Aorta (tissue), 5 donors: ENCODE measurements at places on chromosomes 11 and 22. TPM values are rescaled to one million over a fixed set of nuclear protein-coding genes. Genes with fewer than 3 reads are reported as not detected.
A peak's percentile ranks its signal among the peaks of the same experiment; 100 is the strongest.

Gene SSTR3
- not detected for total RNA-seq

Gene OR8D1
- total RNA-seq, result not detected

Gene IL18
- total RNA-seq, result 17.1 TPM

Gene DEPDC5
- 36.7 TPM for total RNA-seq

Gene GSTT2
- not detected for total RNA-seq

Gene OR51I1
- 0.42 TPM for total RNA-seq

Gene OR51B5
- 1.2 TPM for total RNA-seq

Gene CHRM4
- 0.29 TPM for total RNA-seq

GRCh38 chr11:124463324-124463723, 17.8 kb upstream of the OR8B8 start:
- H3K4me3 ChIP-seq, result no peak overlapping the region
- no peak overlapping the region for H3K27ac ChIP-seq
- DNase-seq, result no peak
- H3K36me3 ChIP-seq, result no peaks in the 10 kb centered on the region
- H3K27me3 ChIP-seq, result peaks cover 1% of the 10 kb centered on the region

GRCh38 chr11:6298605-6299004, 21.7 kb downstream of the CAVIN3 start:
- no peaks in the 10 kb centered on the region for H3K27me3 ChIP-seq
- DNase-seq, result peak; percentile 53
- H3K36me3 ChIP-seq, result no peaks in the 10 kb centered on the region
- H3K4me3 ChIP-seq, result no peak overlapping the region

- peak overlapping the region; percentile 84 for H3K27ac ChIP-seq
- H3K36me3 ChIP-seq, result no peaks in the 10 kb centered on the region
- no peak overlapping the region for H3K4me3 ChIP-seq
- H3K27me3 ChIP-seq, result no peaks in the 10 kb centered on the region
- H3K4me1 ChIP-seq, result peaks cover 11% of the 10 kb centered on the region
- no peak for DNase-seq
Measured at GRCh38 chr11:13972944-13973343, 10.4 kb downstream of the SPON1 start.

GRCh38 chr11:95991545-95991944, 67.6 kb upstream of the MTMR2 start:
- DNase-seq, result no peak
- H3K27me3 ChIP-seq, result no peaks in the 10 kb centered on the region
- H3K4me1 ChIP-seq, result no peaks in the 10 kb centered on the region
- H3K27ac ChIP-seq, result peak overlapping the region; percentile 71
- H3K4me3 ChIP-seq, result no peak overlapping the region
- no peaks in the 10 kb centered on the region for H3K36me3 ChIP-seq

DNA sequence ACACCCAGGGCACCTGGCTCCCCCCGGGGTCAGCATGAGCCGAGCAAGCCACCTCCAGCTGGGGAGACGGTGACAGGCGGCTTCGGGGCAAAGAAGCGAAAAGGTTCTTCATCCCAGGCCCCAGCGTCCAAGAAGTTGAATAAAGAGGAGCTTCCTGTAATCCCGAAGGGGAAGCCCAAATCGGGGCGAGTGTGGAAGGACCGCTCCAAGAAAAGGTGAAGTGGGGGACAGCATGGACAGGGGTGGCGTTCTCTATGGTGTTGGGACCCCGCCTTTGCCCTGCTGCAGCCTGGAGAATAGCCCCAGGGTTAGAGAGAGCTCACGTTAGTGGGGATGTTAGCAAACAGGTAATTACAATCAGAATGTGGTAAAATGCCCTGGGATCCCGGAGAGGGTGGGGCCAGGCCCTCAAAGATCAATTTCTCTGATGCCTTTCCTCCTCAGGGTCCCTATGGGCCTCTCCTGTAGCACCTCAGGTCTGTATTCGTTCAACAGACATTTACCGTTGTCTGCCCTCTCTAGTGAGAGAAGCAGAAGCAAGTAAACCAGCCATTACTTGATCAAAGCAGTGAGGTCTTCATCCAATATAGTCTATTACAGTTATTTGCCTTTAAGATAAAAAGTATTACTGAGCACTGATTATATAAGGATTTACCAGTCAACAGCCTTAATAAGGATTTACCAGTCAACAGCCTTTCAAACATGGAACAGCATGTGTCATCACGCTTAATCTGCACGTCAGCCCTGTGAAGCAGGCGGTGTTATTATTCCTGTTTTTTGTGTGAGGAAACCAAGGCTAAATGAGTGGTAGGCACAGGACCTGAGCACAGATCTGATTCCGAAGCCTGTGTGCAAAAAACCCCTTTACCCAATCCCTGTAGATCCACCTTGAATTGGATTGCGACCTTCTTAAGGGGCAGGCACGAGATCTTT, 1.0 kb downstream of the CCDC86 start:
- no peaks in the 10 kb centered on the region for H3K4me1 ChIP-seq
- no peaks in the 10 kb centered on the region for H3K36me3 ChIP-seq
- no peak for DNase-seq
- peak overlapping the region; percentile 46 for H3K4me3 ChIP-seq

- DNase-seq, result no peak
- no peaks in the 10 kb centered on the region for H3K27me3 ChIP-seq
- no peaks in the 10 kb centered on the region for H3K4me1 ChIP-seq
- no peak overlapping the region for H3K27ac ChIP-seq
- no peaks in the 10 kb centered on the region for H3K36me3 ChIP-seq
Measured at GRCh38 chr11:64227405-64227956, 1.4 kb downstream of the NUDT22 start.

GRCh38 chr22:25062386-25063085, 110.0 kb downstream of the KIAA1671 start:
- peak; percentile 56 for DNase-seq
- H3K27me3 ChIP-seq, result no peaks in the 10 kb centered on the region
- H3K27ac ChIP-seq, result no peak overlapping the region
- no peaks in the 10 kb centered on the region for H3K36me3 ChIP-seq
- H3K4me1 ChIP-seq, result peaks cover under 1% of the 10 kb centered on the region

DNA sequence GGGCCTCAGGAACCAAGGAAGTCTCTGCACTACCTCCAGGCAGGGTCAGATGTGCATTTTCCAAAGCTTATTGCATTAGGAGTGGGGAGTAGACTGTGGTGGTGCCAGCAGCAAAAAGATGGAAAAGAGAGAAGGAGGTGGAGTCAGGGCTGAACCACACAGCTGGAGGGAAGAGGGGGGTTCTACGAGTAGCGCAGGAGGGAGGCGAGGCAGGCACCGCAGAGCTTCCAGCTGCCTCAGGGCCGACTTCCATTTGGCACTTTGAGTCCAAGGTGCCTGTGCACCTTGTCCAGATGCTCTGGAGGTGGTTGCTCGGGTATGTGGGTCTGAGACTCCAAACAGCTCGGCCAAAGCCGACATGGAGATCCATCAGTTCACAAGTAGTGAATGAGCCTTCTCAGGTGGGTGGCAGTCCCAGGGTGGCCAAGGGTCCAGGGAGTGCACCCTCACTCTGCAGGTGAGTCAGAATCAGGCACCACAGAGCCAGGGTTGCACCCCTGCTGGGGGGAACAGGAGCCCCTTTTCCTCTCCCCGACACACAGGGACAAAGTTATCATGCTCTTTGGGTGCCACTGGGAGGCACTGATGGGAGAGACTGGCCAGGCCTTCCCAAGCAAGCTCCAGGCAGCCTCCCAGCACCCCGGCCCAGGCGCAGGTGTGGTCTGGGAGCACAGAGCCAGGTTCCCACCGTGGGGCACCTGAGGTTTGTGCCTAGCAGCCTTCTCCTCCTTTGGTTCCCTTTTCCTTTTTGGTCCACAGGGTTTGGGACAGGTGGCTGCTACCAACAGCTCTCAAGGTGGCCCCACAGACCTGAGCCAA, 30.2 kb downstream of the GGT5 start:
- DNase-seq, result no peak
- no peaks in the 10 kb centered on the region for H3K4me1 ChIP-seq
- no peak overlapping the region for H3K4me3 ChIP-seq
- H3K27me3 ChIP-seq, result no peaks in the 10 kb centered on the region
- H3K36me3 ChIP-seq, result no peaks in the 10 kb centered on the region

DNA sequence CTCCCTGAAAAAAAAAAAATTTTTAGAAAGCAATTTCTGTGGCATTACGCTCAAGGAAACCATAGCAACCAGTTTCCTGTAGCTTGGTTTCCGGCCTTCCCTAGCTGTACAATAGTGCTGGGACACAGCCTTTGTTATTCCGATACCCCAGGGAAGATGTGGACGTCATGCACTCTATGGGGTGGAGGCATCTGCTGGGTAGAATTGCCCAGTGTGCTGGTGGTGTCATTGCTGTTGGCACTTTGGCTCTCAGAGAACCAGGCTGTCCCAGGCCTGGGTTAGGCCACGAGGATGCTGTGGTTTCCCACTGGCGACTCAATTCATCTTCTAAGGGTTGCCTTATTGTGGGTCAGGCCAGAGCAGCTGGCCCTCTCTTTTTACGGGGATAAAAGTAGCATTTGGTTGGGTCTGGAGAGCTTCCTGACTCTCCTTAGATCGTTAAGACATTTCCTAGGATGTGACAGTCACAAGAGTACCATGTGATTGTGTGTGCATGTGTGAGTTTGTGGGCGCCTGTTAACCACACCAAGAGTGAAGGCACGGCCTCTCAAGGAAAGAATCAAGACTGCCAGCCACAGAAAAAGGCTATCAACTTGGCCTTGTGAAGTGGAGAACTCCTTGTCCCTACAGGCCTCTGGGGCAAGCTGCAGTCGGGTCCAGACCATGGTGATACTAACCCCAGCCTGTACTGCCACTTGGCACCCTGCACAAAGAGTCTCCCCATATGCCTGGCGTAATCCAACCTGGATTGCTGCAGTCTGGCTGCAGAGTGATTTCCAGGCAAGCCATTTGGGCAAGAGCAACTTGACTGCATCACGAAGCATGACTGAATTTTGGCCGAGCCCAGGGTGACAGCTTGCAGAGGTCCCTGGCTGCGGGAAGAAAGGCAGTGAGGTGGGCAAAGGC, 35.9 kb upstream of the NAV2 start:
- H3K36me3 ChIP-seq, result no peaks in the 10 kb centered on the region
- peak overlapping the region; percentile 37 for H3K27ac ChIP-seq
- no peak overlapping the region for H3K4me3 ChIP-seq

DNA sequence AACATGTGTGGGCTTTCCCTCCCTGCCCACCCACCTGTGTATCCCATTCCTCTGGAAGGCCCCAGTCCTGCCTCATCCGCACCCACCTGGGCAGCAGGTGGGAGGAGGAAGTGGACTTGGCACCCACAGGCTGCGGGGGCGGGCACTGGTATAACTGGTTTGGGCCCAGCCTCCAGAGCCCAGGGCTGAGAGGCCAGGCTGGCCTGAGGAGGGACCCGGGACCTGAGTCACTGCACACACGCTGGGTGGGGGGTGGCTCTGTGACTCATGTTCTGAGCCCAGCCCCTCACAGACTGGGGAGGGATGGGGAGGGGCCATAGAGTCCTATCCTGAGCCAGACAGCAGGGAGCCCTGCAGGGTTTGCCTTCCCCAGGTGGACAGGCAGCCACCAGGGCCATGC, 16.7 kb downstream of the PHLDA2 start:
- no peak overlapping the region for H3K27ac ChIP-seq
- no peaks in the 10 kb centered on the region for H3K27me3 ChIP-seq
- peak; percentile 73 for DNase-seq
- H3K36me3 ChIP-seq, result no peaks in the 10 kb centered on the region

DNA sequence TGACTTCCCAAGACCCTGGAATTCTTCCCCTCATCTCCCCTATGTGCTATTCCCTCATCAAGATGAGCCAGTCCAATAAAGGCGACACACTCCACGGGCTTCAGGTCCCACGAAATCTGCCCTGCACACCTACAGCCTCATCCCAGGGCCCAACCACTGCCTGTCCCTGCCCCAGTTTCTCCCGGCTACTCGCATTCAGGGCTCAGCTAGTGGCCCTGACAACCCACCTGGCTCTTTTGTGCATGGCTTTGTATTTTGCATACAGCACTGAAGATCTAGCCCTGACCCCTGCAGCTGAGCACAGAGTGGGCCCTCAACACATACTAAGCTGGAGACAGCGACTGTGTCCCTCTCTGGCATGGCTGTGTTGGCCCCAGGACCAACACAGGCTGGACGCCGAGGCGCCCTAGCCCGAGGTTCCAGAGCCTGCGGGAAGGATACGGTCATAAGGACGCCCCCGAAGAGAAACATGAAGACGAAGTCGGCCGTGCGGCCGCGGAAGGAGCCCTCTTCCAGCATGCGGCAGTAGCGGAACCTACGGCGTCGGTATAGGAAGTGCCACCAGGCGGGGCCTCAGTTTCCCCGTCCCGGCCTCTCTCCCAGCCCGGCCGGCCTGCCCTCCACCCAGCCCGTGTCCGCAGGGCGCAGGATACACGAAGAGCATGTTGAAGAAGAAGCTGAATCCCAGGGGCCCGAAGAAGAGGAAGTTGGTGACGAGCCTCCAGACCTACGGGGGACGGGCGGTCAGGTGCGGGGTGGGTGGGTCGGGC, 710 bp downstream of the DERL3 start:
- H3K36me3 ChIP-seq, result no peaks in the 10 kb centered on the region
- DNase-seq, result peak; percentile 52
- no peaks in the 10 kb centered on the region for H3K27me3 ChIP-seq
- no peak overlapping the region for H3K27ac ChIP-seq

DNA sequence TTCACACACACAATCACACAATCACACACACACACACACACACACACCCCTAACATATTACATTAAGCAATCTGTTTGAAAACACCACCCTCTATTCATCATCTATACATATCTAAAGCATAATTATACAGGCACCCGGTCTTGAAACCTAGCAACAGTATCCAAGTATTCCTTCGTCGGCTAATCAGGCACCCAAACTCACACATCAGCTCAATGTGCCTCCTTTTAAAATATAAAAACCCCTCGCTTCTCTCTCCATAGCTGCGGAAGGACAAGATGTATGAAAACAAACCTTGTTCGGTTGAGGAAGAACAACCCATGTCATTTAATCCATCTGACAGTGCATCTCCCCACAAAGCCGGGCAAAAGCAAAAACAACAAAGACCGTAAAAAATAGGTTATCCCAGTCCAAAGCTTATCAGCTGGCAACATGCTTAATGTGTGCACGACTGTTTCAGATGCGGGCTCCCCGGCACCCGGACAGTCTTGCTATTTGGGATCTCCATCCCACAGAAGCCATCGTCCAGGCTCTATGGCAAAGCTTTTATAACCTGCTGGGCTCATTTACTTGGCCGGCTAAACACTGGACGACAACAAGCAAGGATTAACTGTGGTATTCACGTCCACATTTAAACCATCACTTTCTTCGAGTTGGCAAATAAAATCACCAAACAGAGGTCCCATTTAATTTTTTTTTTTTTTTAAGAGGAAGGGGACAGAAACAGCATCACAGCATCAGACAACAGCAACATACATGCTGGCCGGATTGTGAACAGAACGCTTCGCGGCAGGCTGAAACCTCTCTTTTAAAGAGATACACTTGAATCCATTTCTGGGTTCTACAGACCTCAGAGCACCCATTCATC, 365.5 kb downstream of the SHANK2 start:
- H3K4me3 ChIP-seq, result no peak overlapping the region
- H3K4me1 ChIP-seq, result no peaks in the 10 kb centered on the region
- no peaks in the 10 kb centered on the region for H3K27me3 ChIP-seq
- no peak overlapping the region for H3K27ac ChIP-seq

DNA sequence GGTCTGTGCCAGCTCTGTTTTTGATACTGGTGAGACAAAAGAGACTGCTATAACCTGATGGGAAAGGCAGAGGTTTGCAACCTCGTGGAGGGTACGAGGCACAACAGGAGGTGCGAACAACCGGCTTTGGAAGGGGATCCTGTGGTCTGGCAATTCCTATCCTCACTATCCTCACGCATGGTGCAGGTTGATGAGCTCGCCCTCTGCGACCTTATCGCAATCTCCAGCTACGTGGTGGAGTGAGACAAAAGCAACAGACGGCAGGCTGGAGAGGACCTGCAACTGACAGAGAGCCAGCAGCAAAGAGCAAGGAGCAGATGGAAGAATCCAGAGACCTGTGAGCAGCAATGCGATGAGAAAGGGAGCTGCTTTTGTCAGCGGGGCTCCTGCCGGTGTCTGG, 47.3 kb upstream of the TSKU start:
- no peak overlapping the region for H3K27ac ChIP-seq
- H3K4me3 ChIP-seq, result no peak overlapping the region
- no peaks in the 10 kb centered on the region for H3K4me1 ChIP-seq
- no peaks in the 10 kb centered on the region for H3K27me3 ChIP-seq
- DNase-seq, result no peak
